ENCODE measurements at places on chromosomes 11 and 22.

GRCh38 chr11:74948546-74948897 lies 369 bp downstream of the XRRA1 start:
- no peak for DNase-seq

GRCh38 chr11:87097582-87097981 lies 59.8 kb downstream of the TMEM135 start:
- peak; percentile 1 for DNase-seq

DNA sequence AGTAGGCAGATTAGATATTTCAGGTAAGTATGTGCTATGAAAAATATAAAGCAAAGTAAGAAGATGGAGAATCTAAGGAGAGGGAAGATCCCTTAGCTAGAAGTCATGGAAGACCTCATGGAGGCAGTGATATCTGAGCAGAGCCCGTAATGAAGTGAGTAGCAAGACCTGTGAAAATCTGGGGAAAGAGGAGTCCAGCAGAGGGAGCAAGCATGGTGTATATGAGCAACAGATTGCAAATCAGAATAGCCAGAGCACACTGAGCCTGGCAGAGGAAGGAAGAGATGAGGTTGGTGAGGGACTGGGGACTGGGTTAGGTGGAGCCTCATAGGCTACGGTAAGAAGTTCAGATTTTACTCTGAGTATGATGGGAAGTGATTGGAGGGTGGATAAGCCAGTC lies 9.4 kb downstream of the LHFPL7 start:
- DNase-seq: no peak

- no peak for DNase-seq
Observed at GRCh38 chr11:105027678-105028077, 4.7 kb upstream of the CASP5 start.

- no peak for DNase-seq
Observed at GRCh38 chr11:76768909-76769560, 14.1 kb upstream of the TSKU start.

DNA sequence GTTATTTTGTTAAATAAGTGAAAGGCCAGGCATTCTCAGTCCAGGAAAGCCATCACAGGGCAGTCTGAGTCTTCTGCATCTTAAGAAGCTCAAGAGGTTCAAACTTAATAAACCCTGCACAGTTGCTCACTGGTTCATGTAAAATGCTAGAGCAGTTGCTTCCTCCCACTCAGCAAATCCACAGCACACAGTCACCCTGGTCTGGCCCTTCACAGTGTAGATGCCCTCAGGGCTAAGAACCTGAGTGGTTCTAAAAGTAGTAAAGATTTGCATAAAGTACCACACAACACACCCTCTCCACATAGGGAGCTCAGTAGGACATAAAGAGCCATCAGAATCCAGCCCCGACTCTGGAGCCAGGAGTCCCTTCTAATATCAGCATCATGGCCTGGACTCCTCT lies 58.7 kb downstream of the ZNF280B start:
- no peak for DNase-seq

DNA sequence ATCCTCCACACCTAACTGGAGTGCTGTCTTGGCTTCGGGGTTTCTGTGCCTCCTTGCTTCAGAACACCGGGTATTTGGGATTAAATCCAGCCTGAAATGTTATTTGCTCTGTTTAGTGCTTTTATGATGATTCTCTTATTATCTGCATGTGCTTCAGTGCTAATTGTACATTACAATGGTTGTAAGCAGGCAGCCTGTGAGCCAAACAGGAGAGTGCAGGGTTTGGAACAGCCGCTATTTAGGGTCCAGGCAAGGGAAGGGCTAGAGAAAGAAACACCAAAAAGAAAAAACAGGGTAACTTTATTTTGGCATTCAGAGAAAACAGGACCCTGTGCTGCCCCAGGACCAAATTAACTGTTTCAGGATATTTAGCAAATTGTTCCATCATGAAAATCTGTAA lies 72.7 kb downstream of the RCN1 start:
- no peak for DNase-seq

DNA sequence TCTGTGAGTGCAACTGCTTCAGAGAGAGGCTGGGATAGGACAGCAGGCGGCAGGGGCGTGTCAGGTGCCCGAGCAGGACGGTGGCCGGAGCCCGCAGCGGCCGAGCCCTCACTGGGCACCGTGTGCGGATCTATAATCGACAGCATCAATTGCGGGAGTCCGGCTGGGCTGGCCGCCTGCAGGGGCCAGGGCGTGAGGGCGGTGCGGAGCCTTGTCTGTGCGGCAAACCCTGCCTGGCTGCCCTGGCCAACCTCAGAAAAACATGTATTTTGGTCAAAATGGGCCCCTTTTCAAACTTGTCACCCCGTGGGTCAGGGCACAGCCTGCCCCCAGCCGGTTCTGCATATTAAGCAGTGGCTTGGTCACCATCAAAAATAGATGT lies 91.3 kb upstream of the KCNQ1OT1 start:
- DNase-seq: no peak

DNA sequence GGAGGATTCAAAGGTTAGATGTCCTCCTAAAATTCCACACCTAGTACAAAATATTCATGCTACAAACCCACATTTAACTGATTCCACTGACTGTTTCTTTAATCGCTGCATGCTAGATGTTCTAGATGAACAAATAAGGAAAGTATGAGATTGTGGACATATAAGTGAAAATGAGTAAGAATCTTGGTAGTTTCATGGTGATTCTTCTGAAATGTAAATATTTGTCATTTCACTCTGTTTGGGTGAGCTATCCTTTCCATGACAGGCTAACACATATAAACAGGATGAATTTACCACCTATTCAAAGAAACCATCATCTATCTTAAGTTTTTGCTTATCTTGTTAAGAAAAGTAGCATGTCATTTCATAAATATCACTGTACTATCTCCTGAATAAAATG lies 14.8 kb downstream of the OR5B3 start:
- no peak for DNase-seq

DNA sequence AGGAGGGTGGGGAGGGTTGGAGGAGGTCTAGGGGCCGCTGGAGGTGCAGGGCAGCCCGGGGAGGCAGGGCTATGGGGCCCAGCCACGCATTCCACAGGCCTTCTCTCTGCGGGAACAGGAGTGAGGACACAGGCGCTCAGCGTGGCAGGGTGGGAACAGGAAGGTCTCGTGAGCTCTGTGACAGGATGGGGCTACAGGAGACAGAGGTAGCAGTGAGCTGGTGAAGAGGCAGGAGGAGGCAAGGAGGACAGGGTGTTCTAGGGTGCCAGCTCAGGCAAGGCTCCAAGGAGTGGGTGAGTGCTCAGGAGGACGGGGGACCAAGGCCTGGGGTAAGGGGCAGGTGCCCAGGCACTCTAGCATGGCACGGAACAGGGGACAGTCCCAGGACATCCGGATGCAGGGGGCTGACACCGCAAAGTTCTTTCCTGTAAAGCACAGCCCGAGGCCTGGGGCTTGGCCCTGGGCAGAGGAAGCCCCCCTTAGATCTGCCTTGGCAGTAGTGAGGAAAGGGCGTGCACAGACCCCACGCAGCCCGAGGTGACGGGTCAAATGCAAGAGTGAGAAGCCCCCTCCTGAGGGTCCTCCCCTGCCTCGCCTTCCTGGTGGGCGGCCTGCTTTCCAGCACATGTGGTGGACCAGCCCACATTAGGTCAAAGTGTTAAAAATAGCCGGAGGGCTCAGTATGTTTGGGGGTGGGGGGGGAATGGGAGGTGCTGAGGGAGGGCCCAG lies 4.7 kb upstream of the NEAT1 start:
- no peak for DNase-seq

GRCh38 chr22:46788441-46789172 lies 26.2 kb downstream of the TBC1D22A start:
- no peak for DNase-seq

- no peak for DNase-seq
Observed at GRCh38 chr11:119691020-119691666, 37.9 kb downstream of the NECTIN1 start.

DNA sequence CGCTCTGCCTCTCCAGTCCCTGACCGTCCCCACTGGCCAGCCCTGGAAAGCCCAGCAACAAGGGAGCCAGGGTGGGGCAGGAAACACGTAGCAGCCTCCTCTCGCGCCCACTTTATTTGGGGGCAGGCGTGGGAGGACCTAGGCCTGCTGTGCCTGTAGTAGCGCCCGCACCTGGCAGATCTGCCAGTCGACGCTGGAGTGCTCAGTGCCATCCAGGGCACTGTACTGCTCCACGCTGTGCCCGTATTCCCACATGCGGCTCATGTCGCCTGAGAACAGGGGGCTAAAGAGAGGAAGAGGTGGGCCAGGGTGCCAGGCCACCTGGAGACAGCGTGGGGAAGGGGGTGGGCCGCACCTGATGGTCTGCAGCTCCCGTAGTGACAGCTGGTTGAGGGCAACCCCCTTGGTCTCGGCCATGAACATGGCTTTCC lies 17.0 kb upstream of the DRICH1 start:
- no peak for DNase-seq

DNA sequence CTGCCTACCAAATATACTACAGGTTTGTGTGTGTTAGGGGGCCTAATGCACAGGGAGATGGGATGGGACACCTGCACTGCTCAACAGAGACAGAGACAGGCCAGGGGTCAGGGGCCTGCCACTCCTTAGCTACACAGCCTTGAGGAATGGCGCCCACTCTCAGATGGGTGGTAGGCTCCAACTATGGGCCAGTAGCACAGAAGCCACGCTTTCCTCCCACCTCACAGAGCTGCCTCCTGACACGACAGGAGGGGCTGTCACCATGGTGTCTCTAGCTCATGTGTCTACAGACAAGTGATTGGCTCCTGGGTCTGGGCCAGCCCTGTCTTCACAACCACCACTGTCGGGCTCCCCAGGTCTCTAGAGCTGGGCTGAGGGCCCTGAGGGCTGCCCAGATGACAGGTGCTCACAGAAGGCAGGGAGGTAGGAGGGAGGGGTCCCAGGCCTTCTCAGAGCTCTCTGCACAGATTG lies 81.8 kb downstream of the DGCR2 start:
- no peak for DNase-seq

DNA sequence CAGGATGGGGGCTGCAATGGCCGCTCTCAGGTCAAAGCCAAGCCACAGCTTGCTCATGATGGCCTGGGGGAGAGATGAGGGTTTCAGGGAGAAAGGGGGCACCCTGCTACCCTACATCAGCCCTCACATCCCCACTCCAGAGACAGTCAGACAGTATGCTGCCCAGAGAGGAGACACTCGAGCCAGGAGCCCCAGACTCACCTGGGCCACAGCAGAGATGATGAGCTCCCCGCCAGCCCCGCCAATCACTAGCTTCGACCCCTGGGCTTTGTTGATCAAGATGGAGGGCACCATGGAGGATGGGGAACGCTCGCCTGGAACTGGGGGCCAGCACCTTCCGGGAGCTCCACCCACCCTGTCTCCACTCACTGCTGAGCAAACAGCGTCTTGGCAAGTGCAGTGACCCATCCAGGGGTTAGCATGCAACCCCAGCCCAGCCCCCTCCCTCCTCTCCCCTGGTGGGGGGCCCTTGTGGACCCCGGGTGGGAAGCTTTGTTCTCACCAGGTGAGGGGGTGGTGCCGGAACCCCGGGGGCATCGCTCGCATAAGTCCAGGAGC lies 19.8 kb downstream of the GGT5 start:
- DNase-seq: no peak

GRCh38 chr11:27281740-27282590 lies 81.0 kb downstream of the CCDC34 start:
- DNase-seq: no peak

DNA sequence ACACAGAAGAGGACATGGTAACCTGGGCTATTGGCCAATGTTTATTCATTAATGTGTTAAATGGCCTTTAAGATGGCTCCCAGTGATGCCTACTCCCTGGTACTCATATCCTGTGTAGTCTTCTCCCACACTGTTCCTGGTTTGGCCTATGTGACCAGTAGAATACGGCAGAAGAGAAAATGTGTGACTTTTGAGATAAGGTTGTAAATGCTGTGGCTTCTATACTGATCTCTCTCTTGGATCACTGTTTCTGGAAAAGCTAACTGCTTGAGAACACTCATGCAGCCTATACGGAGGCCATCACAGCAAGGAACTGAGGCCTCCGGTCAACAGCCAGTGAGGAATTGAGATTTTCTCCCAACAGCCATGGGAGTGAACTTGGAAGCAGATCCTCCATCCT lies 24.1 kb downstream of the MAML2 start:
- DNase-seq: no peak

DNA sequence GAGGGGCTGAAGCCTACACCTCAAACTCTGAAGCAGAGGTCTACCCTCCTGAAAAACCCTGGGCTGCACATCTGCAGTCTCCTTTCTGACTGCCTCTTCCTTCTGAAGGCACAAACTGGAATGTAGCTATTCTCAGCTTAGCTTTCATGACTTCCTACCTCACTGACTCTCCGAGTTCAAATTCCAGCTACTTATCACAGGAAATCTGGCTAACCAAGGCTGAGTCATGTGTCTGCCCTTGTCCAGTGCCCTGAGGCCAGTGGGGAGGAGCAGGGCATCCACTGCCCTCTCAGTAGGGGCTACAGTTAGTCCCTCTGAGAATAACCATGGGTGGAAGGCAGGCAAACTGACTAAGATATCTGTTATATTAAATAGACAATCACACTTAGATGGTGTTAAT lies 29.2 kb downstream of the PDGFD start:
- no peak for DNase-seq

DNA sequence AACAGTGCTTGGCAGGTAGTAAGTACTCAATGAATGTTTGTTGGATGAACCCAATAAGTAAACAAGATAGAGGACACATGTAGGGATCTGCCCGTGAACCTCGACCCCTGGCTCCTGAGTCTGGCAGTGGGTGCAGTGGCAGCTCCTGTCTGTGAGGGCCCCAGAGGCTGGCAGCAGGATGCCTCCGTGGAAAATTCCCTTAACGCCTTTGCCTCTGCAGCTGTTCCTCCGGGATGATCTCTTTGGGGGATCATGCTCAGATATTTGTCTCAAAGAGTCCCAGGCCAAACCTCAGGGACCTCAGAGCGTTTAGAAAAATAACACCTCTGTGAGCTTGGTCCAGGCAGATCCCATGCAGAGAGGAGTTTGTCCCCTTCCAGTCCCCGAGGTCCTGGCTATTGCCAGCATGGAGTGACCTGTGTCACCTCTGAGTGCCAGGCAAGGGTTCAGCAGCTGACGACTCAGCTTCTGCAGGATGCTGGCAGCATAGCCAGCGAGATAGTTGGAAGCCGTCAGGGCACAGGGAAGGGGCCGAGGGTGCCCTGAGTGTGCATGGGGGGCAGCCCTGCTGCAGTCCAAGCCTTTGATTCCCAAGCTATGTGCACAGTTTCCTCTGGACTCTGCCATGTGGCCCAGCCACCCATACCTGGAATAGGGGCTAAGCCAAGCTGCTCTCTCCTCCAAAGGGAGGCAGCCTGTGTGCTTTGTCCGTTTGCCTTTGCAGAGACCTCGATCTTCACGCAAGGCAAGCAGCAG lies 613 bp upstream of the MCHR1 start:
- DNase-seq: no peak

DNA sequence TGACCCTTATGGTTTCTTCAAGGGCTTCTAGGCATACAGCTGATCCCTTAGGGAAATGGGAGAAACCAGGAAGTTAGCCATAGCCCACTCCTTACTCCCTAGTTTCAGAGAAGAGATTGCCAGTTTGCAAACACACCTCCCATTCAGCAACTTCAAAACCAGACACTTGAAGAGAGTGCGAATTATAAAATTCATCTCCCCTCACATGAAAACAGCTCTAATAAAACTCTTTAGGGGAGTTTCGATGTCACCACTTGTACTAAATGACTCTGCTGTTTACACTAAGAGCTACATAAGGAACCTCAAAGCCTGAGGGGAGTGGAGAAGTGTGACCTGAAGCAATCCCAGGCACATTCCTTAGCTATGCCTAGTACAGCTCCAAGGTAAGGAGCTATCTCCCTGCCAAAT lies 8.3 kb downstream of the LGR4 start:
- no peak for DNase-seq
